ENCODE measurements at places on chromosomes 4 and X. TPM values are rescaled to one million over a fixed set of nuclear protein-coding genes. Genes with fewer than 3 reads are reported as not detected.

Gene CSAG1
- total RNA-seq: not detected

Gene ALG13
- 56.7 TPM for total RNA-seq

Gene ETNPPL
- total RNA-seq: not detected

Gene F11
- not detected for total RNA-seq

Gene SPANXN4
- not detected for total RNA-seq

Gene UCP1
- total RNA-seq: not detected

Gene HOPX
- 2.6 TPM for total RNA-seq

Gene SAGE1
- not detected for total RNA-seq

Gene CXorf65
- total RNA-seq: not detected

Gene GPR34
- total RNA-seq: not detected

Gene EGFL6
- total RNA-seq: not detected

Gene MMAA
- total RNA-seq: 6.1 TPM
